ENCODE measurements at places on chromosomes 2 and 18.

DNA sequence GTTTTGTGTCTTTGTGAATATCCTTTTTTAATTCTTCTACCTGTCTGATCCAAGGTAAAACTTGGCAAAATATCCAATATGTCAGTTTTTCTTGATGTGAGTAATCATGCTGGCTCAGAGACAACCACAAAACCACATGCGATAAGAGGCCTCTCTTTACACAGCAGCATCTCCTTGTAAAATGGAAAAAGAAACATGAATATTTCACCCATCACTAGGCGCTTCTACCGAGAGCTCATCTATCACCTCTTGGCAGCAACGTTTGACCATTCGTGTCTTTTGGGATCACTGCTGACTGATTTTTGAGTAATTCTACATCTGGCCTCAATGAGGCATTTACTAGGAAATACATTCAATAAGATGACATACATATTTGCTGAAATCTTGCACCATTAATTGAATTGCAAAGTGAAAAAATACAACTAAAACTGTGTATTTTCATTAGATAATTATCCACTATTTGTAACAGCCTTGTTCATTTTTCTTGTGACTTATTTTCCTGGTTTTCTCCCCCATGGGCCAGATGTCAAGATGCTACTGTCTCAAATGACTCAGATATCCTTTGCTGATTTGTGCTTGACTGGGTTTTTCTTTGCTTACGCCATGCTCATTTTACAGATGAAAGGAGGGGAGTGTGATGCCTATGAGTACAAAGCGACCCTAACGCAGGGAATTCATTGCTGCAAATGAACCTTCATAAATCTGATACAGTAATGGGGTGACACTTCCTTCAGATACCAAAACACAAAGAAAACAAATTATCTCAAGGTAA, 467.5 kb downstream of the FBXO15 start:
- no peak for DNase-seq

GRCh38 chr18:452816-453215, 47.7 kb downstream of the COLEC12 start:
- DNase-seq, result no peak

DNA sequence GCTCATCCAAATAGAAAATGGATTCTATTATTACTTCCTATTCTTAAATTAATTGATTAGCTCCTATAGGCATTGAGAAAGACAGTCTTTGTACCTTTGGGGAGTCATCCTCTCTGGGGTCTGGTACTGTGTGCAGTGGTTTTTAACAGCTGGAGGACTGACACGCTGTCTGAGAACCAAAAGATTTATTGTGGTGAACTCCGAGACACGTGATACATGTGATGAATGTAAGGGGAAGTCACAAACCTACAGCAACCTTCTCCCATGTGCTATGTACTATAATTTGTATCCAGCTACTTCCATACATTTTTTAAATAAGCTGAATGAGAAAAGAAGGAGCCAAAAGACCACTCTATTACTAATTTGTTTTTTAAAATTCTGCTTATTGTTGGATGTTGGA, 133.7 kb downstream of the GALNT3 start:
- no peak for DNase-seq

- no peak for DNase-seq
Measured at GRCh38 chr2:176769499-176770370, 442.9 kb upstream of the HNRNPA3 start.

- no peak for DNase-seq
Measured at GRCh38 chr2:40556293-40556692, 104.4 kb upstream of the SLC8A1 start.

Data from NCI-H1092 treated with DMSO at 0.1 percent for 48 hours (cell line).